ENCODE measurements at places on chromosomes 1 and 21.

DNA sequence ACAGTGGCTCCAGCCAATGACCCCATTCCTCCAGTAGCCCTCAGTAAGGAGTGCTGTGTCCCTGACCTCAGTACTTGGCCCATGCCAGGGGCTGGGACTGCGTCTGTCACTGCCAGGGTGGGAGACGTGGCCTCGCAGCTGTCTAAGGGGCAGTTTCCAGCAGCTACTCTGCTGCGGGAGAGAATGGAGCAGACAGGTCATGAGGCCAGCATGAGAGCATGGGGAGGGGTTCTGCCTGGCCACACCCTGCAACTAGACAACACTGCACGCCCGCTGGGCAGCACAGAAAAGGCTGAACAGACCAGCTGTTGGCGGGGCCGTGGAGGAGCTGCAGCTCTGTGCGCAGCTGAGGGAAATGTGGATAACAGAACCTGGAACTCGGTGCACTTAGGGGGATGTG lies 91.6 kb upstream of the COL6A1 start:
- DNase-seq = no peak

DNA sequence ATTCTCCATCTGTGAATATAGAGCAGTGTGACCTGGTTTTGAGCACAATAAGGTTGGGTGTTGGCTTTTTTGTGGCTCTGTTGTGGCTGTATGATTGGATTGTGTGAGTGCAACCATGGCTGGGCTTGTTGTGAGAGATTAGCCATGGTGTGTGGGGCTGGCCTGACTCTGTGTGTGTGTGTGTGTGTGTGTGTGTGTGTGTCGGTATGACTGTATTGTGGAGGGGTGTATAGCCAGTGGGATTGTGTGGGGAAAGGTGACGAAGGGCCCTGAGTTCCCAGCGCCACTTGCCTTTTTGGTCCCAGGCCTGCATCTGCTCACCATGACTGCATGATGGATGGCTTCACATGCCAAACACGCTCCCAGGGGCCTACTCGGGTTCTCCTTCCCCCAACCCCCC lies 5.9 kb upstream of the SLC6A9 start:
- DNase-seq = no peak

- DNase-seq = no peak
Observed at GRCh38 chr1:63871463-63871862, 97.6 kb downstream of the ROR1 start.

GRCh38 chr1:212746546-212746945 lies 45.0 kb downstream of the NSL1 start:
- DNase-seq = no peak

DNA sequence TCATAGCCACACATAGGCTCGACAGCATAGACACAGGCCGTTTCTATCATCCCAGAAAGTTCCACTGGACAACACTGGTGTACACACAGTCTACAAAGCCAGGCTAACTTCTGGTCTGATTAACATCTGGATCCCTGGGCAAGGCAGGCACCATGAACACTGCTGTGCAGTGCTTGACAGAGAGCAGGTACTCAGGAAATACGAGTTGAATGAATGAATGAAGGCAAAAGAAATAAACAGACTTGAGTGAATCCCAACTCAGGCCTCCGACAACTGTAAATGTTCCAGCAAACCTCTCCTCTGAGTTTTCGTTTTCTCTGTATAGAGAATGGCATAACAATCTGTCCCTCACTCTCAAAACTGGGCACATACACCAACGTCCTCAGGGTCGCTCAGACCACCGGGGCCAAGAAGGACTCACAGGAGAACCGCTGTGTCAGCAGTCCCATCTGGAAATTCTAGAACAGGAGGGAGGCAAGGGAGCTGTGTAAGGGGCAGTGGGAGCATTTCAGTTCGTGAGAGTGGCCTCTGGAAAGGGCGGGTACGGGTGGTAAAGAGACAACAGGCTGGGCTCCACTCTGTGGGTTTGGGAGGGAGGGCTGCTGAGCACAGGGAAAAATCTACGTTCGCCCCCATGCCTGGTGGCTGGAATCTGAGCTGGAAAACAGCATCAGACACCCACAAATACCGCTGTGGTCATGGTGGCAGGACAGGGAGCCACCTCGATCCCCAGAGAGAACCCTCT lies 15.1 kb upstream of the ECE1 start:
- no peak for DNase-seq

- no peak for DNase-seq
Observed at GRCh38 chr1:209850342-209850979, 22.7 kb downstream of the UTP25 start.

- DNase-seq = no peak
Observed at GRCh38 chr1:204041803-204042505, 31.0 kb upstream of the SOX13 start.

- DNase-seq = no peak
Observed at GRCh38 chr21:16519036-16519435, 789.3 kb downstream of the USP25 start.

DNA sequence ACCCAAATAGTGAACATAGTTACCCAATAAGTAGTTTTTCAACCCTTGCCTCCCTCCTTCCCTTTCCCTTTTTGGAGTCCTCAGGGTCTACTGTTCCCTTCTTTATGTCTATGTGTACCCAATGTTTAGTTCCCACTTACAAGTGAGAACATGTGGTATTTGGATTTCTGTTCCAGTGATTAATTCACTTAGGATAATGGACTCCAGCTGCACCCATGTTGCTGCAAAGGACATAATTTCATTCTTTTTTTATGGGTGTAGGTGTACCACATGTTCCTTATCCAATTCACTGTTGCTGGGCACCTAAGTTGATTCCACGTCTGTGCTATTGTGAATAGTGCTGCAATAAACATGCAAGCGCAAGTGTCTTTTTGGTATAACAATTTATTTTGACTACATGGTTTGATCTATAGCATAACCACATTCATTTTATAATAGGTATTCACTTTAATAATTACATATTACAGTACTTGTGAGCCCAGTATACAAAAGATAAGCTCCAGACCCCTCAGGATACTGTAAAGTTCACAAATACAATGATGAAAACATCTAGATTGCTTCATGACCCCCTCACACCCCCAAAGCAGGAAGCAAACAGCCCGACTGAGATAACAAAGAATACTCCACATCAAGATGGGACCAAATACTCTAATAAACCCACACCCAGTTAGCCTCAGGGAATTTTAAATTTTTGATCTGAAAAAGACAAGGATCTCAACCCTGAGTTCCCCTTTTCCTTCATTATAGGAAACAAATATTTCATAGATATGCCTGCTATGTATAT lies 45.3 kb downstream of the PUM1 start:
- no peak for DNase-seq

GRCh38 chr1:26945728-26946127 lies 14.5 kb downstream of the KDF1 start:
- no peak for DNase-seq

Measured in stimulated activated CD8-positive, alpha-beta memory T cell treated with anti-CD3 and anti-CD28 coated beads, Interleukin-2, amount 100 ng/mL, for 1 hour (primary cell).